ENCODE measurements at places on chromosomes 16 and 17.

DNA sequence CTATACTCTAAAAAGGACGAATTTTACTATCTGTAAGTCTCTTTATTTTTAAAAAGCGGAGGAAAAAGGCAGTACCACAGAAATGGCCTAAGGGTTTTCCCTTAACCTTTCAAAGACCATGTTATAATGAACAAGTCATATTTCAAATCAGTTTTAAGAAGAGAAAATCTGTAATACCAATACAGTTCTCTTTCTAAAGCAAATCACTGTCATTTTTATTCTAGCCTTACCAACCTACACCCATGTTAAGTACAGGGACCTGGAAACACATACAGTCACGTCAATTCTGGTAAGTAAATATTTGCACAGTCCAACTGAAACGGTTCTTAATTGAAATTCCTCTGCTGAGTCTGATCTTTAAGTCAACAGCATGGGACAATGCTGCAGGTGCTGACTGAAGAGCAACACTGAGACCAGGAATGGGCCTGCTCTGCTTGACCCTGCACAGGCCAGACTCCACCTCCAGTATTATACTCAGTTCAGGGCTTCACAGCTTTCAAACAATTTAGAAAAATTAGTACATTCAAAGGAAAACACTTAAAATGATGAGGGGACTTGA is 20.2 kb downstream of the MBTPS1 start:
- DNase-seq: no peak

GRCh38 chr17:80432961-80433550 is 18.1 kb downstream of the ENDOV start:
- no peak for DNase-seq

GRCh38 chr17:18862011-18862410 is 4.1 kb downstream of the PRPSAP2 start:
- DNase-seq: no peak

DNA sequence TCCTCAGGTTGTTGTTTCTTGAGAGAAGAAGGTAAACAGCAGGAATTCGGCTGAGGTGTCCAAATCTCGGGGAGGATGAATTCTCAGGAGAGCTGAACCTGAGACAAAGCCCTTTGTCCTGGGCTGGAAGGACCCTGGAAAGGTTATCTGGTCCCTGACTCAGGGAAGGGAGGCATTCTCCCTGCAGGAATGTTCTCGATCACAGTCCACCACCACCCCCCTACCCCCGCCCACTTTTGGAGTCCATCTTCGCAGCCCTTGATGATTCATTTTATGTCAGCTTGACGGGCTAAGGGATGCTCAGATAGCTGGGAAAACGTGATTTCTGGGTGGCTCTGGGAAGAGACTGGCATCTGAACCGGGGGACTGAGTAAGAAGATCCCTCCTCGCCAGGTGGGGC is 1.4 kb upstream of the CEP295NL start:
- DNase-seq: no peak

DNA sequence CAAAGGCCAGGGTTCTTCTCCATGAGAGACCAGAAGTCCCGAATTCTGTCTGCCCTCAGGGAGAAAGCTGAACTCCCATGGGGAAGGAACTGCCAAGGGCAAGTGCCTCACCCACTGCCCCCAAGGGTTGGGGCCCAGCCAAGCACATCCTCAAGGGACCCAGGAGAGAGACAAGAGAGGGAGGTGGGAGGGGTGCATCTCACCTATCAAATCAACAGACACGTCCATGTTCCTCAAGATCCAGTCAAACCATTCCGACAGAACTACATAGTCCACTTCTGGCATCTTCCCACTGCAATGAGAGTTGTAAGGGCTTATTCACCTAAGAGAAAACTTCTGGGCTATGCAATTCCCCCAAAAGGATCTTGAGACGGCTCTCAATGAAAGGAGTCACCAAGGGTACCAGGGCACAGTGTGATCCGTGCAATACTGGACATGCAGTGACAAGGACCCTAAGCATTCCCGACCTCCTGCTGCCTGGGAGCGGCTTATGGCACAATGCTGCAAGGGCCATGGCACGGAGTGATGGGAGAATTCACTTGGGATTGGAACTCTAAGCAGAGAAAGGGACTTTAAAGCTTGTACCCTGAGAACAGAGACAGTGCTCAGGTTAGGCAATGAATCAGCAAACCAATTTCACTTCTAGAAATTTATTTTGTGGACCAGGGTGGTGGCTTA is 32.2 kb downstream of the TK2 start:
- no peak for DNase-seq

GRCh38 chr16:50836121-50836621 is 94.3 kb downstream of the CYLD start:
- no peak for DNase-seq

Data from T-helper 17 cell (primary cell).